Kidney (tissue), 22 donors: ENCODE measurements at places on chromosomes 4 and X.

DNA sequence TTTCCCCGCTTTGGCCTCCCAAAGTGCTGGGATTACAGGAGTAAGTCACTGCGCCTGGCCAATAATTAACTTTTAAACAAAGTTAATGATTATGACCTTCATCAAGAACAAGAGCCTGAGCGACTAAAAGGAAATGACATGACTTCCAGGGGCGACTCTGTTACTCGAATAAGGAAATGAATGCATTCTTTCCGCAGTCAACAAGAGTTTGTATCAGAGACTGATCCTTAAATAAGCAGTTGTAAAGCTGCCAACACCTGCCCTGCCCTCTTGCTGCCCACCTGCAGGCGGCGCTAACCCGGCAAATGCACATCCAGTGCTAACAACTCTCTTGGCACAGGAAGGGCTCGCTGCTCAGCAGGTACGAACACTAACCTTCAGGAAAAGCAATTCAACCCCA is 27.3 kb downstream of the WDR1 start:
- peak; percentile 84 for DNase-seq

GRCh38 chr4:1222036-1222789 is 26.7 kb downstream of the CTBP1 start:
- DNase-seq = no peak

DNA sequence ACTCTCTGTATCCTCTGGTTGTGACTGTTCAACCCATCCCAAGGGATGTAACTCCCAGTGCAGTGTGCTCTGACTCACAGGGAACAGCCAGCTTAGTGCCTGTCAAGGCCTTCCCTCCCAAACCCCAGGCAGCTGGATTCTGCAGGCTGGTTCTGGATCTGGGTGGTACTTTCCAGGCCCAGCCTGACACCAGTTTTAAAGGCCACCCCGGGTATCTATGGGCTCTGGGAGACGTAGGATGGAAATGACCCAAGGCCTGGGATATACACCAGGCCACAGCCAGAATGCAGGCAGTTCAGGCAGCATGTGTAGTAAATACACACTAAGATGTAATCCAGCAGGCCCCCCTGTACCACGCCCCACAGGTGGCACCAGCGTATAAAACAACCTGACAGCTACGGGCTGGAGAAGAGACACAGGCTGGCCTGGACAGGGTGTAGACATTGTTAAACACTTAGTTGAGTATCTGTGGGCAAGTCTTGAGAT is 64.2 kb downstream of the SPINK2 start:
- DNase-seq = peak; percentile 36

DNA sequence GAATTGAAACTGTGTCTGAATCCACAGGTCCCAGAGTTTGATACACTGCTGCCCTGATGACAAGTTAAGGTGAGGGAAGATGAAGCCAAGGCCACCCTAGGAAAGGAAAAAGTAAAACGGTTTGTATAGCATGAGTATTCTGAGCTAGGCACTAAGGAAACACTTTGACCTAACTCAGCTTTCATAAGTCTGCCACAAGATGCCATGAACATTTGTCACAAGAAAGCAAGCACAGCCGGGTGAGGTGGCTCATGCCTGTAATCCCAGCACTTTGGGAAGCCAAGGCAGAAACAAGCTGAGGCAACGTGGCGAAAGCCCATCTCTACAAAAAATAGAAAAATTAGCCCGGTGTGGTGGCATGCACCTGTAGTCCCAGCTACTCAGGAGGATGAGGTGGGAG is 34.2 kb downstream of the ELOVL6 start:
- DNase-seq = no peak

- no peak for DNase-seq
Measured at GRCh38 chr4:150278206-150278605, 200.0 kb downstream of the DCLK2 start.

DNA sequence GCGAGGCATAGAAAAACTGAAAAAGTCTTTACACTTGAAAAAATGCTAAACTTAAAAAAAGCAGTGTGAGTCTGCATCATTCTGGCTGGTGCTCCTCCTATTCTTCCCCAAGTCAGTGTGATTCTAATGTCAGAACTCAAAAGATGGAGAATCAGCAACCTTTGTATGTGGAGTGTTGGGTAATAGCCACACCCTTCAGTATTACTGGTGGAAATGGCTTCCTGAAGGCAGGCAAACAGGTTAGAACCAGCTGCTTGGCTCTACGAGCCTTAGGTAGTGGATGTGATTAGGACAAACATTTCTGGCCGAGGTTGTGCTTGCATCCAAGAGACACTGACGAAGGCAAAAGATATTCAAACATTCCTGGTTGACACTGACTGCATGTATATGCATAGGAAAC is 353.4 kb upstream of the TACR3 start:
- DNase-seq = no peak

DNA sequence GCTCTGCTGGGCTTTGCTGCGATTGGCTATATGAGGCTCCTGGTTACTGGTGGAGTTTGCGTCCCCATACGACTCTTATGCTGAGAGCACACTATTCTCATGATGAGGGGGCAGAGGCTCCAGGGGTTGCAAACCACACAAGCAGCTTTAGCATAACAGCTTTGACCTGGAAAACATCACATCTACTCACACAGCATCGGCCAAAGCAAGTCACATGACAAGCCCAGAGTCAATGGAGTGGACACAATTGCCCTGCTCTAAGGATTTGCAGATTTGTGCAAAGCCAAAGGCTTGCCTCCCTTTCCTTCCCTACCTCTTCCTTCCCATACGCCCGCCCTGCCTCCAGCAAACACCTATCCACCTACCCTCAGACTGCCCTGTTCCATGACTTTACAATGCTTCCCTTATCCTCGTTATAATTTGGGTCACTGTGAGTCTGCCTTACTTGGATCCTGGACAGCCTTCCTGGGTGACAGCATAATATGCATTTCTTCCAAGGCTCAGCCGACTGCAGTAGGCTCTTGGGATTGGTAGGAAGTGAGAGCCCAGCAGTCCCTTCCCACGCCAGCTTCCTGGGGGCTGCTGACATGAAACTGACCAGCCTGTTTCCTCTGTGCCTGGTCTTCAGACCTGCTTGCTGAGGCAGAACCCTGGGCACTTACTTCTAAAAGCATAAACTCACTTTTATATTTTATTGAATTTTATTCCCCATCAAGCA is 208.2 kb upstream of the PSAPL1 start:
- no peak for DNase-seq

GRCh38 chr4:8741513-8742226 is 130.0 kb downstream of the HMX1 start:
- no peak for DNase-seq

- no peak for DNase-seq
Measured at GRCh38 chr4:111792632-111793031, 352.6 kb upstream of the FAM241A start.

DNA sequence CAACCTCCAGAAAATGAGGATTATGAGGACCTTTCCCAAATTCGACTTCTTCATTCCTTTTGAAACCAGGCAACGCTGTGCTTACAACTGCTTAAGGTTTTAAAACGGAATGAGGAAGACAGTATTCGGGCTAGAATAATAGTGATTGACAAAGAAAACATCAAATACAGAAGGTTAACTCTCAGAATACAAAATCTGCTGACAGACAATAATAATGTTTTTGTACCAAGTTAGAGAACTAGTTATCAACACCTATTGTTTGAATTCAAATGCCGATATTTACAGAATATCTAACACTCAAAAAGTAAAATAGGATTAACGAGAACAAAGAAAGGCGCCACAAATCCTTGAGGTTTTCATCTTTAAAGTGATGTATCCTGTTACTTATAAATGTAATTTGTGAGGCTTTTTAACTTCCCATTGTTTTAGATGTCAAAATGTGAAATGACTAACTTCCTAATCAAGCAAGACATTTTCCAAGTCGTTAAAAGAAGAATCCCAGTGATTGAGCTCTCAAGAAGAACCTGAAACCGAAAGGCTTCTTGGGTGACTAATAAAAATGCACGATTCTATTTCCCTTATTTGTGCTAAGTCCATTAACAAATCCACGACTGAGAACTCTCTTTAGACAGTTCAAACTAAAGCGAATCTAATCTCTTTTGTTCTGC is 118.3 kb downstream of the SORBS2 start:
- no peak for DNase-seq

GRCh38 chrX:51148848-51149247 is 183.8 kb upstream of the NUDT10 start:
- no peak for DNase-seq

GRCh38 chr4:168218645-168219044 is 99.9 kb downstream of the DDX60 start:
- no peak for DNase-seq

DNA sequence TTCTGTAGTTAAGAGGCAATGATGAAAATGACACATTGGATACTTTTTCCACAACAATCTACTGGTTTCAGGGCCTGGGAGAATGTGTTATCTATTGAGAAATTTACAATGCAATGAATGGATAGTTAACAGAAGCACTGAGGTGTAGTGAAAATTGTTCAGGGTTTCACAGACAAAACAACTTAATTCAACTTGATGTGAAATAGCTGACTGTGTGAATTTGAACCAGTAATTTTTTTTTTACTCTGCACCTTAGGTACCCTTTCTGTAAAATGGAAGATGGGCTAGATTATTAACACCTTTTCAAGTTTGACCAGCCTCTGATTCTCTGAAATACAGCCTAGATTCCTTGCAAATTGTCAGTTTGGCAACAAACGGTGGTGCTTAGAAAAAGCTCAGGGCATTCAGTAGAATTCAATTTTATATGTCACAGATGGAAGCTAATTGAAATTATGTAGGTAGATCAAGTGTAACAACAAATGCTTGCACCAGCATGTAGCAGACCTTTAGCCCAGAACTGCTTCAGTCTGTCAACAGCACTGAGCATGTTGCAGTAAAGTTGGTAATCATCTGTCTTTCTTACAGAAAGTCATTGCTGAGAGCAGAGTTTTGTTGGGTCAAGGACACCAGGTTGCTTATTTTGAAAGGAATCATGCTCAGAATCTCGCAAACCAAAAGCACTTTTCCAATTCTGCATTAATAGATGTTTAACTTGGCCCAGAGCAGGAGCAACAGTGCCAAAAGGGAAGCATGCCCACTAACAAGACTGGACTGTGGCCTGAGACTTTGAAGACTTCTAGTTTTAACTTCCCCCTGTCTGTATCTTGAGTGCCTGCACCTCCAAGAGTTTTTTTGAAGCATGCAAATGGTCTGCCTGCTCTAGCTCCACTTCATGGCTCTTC is 526.6 kb downstream of the PACRGL start:
- DNase-seq = no peak
